Stimulated activated CD8-positive, alpha-beta memory T cell treated with anti-CD3 and anti-CD28 coated beads, Interleukin-7, amount 100 ng/mL, for 1 hour (primary cell): ENCODE measurements at places on chromosomes 5 and 9.

DNA sequence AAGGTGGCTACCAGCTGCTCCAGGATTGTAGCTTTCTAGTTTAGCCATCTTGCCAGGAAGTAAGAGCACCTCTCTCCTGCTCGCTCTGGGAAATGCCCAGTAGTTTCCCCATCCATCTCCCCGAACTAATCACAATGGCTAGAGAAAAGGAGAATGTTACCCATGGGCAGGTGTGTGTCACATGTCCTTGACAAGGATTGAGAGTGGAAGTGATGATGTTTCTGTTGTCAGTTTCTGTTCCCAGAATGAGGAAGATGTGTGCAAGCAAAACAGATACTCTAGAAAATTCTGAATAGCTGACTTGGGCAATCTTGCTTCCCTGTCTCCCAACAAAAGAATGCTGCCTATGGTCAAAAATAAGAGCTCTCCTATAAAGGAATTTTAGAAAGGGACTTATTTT lies 429.5 kb downstream of the EBF1 start:
- DNase-seq = no peak

- DNase-seq = no peak
Measured at GRCh38 chr5:43420241-43420640, 8.1 kb upstream of the CCL28 start.

- DNase-seq = no peak
Measured at GRCh38 chr5:57681942-57682341, 199.3 kb upstream of the ACTBL2 start.

DNA sequence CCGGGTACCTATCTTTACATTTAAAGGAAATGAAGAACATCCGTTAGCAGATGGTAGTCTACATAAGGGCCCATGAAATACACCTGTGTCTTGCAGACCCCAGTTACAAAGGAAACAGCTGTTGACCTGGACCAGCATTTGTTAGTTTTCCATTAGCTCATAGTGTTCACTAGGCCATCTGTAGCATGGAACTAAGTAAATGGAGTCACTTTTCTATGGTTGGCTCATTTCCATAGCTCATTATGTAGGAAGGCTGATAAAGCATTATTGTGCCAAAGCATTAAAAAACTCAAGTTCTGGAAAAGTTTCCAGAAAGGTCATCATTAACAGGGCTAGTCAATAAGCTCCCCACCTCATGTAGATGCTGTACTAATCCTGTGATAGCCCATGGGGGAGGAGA lies 62.1 kb downstream of the PCSK1 start:
- DNase-seq = no peak

DNA sequence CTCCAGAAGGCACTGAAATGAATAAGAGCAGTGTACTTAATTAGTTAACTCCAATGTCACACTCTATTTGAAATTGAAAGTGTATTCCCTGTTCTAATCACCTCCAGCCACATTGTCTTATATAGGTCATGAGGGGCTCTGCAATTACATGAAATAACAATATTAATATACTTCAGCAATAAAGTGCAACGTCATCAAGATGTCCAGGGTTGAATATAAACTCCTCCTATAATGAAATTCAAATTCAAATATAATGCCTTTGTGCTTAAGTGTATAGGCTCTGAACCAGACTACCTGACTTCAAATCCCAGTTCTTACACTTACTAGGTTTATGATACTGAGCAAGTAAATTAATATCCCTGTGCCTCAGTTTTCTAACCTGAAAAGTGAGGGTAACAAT lies 195.6 kb upstream of the SMC2 start:
- DNase-seq = no peak

DNA sequence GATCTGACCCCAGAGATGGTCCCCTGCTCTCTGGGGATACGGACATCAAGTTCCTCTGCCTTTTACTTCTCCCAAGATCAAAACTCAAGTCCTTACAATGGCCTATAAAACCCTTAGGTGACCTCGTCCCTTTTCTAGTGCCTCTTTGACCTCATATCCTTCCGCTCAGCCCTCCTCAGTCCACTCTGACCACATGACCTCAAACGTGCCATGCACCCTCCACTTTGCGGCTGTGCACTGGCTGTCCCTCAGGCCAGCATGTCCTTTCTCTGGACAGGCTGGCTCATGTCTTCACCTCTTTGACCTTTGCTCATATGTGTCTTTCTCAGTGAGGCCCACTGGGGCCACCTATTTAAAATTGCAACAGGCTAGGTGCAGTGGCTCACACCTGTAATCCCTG lies 14.7 kb downstream of the TRMO start:
- no peak for DNase-seq

DNA sequence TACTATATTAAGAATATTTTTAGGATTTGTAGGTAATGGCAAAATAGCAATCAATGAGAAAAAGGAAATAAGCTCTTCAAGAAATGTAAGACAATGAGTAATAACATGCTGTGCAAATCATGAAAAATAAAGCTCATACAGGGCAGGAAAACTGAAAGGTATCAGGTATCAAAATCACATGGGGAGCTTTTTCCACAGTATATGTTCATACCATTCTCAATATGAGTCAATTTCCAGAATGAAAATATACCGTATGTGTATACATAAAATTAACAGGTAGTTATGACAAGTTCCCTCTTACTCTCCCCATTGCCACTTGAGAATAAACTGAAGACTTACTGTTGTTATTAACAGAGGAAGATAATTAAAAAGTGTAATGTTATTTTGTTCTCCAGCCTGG lies 35.9 kb downstream of the EFCAB9 start:
- DNase-seq = no peak

- DNase-seq = no peak
Measured at GRCh38 chr9:87494970-87495471, 2.6 kb upstream of the DAPK1 start.

DNA sequence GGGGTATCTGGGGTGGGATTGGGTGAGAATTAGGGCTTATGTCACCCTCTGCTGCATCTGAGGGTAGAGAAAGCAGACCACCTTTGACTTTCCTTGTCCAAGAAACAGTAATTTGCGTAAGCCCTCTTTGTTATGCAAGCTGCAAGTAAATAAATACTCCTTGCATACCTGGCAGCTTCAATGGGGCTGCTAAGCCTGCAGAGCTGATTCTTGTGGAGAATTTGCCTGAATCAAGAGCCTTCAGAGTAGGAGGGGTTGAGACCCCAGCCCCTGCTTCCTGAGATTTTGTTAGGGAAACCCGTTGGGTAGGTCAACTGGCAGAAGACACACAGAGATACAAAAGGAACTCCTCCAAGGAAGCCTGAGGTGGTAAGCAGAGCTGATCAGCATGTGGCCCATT lies 515.1 kb downstream of the DMAC1 start:
- no peak for DNase-seq

DNA sequence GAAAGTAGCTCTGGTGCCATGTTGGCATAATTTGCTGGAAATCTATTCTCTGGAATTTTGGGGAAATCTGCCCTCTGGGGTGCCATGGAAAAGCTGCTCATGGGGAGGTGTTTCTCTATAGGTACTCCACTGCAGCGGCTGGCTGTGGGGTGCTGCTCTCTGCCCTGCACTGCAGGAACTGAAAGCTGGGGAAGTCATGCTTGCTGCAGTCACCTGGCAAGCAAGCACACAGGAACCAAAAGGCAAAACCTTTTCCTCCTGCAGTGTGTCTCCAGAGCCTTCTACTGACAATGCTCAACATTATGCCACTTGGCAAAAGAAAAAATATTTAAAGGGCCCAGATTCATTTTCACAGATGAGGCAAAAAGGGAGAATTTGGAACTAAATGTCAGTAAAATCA lies 25.8 kb upstream of the CARNMT1 start:
- DNase-seq = no peak

GRCh38 chr5:55177078-55177477 lies 4.1 kb upstream of the CDC20B start:
- DNase-seq = no peak

- DNase-seq = no peak
Measured at GRCh38 chr9:32404856-32405255, 20.4 kb downstream of the ACO1 start.
